Head of caudate nucleus (tissue), 42 donors: ENCODE measurements at places on chromosomes 4 and X.

GRCh38 chr4:2388429-2389182, 29.8 kb downstream of the ZFYVE28 start:
- no peak for DNase-seq

GRCh38 chrX:140250391-140250790, 254.5 kb downstream of the SOX3 start:
- DNase-seq = no peak

GRCh38 chr4:157994863-157995262, 178.0 kb downstream of the GASK1B start:
- DNase-seq = no peak

- DNase-seq = no peak
Measured at GRCh38 chr4:336893-337142, 796 bp upstream of the ZNF141 start.
